ENCODE measurements at places on chromosomes 1 and 21. TPM values are rescaled to one million over a fixed set of nuclear protein-coding genes. Genes with fewer than 3 reads are reported as not detected.

The AVPR1B gene
- total RNA-seq, result not detected

DNA sequence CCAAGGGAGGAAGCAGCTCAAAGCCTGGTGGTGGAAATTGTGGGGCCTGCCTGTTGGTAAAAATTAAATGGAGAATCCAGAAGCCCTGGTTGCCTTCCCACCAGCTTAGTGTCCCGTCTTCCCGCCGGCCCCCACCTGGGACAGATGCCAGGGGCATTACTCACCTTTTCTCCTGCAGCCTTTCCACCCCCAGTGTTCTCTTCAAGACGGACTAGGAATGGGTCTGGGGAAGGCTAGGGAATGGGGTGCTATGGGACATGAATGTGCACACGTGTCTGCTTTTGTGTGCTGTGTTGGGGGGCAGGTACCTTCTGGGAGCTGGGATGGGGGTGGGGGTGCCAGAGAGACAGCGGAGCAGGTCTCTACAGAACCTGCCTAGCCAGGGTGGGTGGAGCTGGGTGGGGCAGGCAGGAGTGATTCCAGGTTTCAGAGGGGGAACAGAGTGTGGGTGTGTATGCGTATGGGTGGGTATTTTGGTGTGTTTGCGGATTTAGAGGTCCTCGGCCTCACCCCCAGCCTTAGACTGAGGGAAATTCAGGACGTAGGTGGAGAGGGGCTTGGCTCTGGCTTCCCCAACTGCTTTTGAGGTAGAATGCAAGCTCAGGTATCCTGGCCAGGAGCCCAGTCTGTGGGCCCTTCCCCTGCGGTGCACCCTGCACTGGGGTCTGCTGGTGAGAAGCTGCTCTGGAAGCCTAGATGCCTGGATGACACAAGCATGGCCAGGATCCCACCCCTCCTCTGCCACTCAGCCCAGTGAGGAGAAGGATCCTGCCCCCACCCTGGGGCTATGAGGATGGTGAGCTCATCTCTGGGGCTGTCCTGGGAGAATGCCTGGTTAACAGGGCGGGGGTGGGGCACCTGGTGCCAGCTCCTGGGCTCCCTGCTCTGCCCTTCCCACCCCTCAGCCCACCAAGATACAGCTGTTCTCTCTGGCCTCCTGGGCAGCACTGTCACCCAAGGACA, 7.8 kb downstream of the VANGL2 start:
- no peaks in the 10 kb centered on the region for H3K4me1 ChIP-seq
- H3K27me3 ChIP-seq, result peaks cover 14% of the 10 kb centered on the region
- no peak overlapping the region for H3K4me3 ChIP-seq
- no peaks in the 10 kb centered on the region for H3K36me3 ChIP-seq
- H3K27ac ChIP-seq, result no peak overlapping the region

GRCh38 chr1:40153073-40153770, 8.0 kb upstream of the RLF start:
- peak; percentile 37 for DNase-seq
- H3K4me1 ChIP-seq, result peaks cover 6% of the 10 kb centered on the region
- H3K27me3 ChIP-seq, result peaks cover 5% of the 10 kb centered on the region
- no peak overlapping the region for H3K27ac ChIP-seq
- H3K4me3 ChIP-seq, result no peak overlapping the region

GRCh38 chr1:201039876-201040275, 16.4 kb upstream of the KIF21B start:
- H3K27me3 ChIP-seq, result peaks cover 5% of the 10 kb centered on the region
- H3K4me3 ChIP-seq, result no peak overlapping the region
- no peaks in the 10 kb centered on the region for H3K36me3 ChIP-seq
- DNase-seq, result no peak

The HES3 gene
- total RNA-seq, result not detected

Measured in activated CD4-positive, alpha-beta memory T cell treated with anti-CD3 and anti-CD28 coated beads, Interleukin-2, amount 10 ng/mL, durations not matched to agents 7 days and 5 days (primary cell).